ENCODE measurements at places on chromosomes 1 and 21. TPM values are rescaled to one million over a fixed set of nuclear protein-coding genes. Genes with fewer than 3 reads are reported as not detected.

The LCE2B gene
- total RNA-seq, result not detected

DNA sequence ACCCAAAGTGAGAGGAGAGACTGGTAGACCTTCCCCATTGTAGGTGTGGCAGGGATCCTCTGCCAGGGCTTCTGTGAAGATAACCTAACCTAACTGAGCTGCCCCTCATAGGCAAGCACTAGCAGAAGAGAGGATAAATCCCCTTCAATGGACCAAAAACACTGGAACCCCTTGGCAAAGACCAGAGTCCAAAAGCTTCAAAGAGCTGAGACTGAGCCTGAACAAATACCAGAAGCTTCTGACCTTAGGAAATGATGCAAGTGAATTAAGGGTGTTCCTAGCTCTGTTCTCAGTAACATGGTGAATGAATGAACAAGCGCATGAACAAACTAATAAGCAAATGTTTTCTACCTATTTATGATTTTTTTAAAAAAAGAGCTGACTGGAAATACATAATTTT is 123.2 kb downstream of the RRAGC start:
- no peaks in the 10 kb centered on the region for H3K4me1 ChIP-seq
- H3K36me3 ChIP-seq, result no peaks in the 10 kb centered on the region

The OR10Z1 gene
- not detected for total RNA-seq

DNA sequence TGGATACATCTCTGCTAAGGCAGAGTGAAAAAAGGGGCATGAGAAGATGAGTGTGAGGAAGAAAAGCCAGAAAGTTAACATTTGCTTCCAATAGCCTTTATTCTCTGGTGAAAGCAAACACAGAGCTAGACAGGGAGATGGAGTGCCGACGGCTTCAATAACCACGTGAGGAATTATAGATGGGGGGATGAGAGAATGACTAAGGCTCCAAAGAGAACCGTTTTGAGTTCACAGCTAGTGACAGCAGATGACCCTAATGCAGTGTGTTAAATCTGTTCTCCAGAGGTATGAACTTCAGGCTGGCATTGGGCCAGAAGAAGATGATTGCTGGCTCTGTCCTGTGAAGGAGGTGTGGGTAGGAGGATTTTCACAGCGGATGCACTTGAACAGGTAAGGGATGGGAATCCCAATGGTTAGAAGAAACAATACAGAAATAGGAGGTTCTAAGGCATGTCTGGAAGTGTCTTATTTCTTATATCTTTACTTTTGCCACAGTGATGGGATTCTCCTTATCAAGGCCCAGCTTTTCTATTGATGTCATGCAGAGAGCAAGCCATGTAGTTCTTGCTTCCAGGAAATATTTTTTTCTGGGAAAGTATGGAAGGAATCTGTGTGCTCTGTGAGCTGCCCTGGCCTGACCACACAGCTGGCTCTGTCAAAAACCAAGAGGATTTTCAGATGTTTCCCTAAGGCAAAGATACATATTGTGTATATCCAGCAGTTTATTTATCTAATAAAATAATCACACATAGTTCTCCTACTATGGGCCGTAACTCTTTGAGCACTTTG is 573.8 kb downstream of the LTN1 start:
- no peaks in the 10 kb centered on the region for H3K4me1 ChIP-seq
- H3K36me3 ChIP-seq, result no peaks in the 10 kb centered on the region
- no peak for DNase-seq
- H3K27ac ChIP-seq, result no peak overlapping the region

DNA sequence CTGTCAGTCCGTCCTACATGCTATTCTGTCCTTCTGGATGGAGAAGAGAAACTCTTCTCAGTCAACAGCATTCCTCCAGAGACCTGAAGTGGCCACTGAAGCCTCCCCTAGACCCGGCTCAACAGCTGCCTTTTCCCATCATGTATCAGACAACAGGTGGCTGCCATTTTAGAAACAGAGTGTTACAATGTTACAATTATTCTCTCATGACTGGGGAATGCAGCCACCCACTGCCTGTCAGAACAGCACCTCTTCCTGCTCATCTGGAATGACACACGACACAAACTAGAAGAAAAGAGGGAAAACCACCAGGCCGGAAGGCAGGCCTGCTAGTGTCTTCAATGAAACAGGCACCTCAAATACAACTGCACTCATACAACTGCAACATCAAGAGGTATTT is 105.3 kb downstream of the PGBD5 start:
- no peaks in the 10 kb centered on the region for H3K36me3 ChIP-seq
- H3K4me1 ChIP-seq, result no peaks in the 10 kb centered on the region
- H3K4me3 ChIP-seq, result no peak overlapping the region
- H3K27ac ChIP-seq, result no peak overlapping the region

The ZBTB48 gene
- 106 TPM for total RNA-seq

DNA sequence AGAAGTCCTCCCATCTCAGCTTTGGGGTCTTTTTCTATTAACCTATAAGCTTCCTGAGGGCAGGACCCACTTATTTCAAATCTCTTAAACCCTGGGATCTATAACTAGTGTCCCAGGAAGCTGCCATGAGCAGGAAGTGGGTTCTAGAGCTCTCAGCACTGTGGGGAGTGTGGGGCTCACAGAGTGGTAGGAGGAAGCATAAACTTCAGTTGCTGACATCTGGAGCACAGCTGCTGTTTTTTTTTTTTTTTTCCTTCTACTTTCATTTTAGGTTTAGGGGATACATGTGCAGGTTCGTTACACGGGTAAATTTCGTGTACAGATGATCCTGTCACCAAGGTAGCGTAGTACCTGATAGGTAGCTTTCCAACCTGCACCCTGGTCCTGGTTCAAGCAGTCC is 59.3 kb downstream of the AK4 start:
- H3K27me3 ChIP-seq, result no peaks in the 10 kb centered on the region
- no peaks in the 10 kb centered on the region for H3K36me3 ChIP-seq
- no peak overlapping the region for H3K4me3 ChIP-seq
- peaks cover 3% of the 10 kb centered on the region for H3K4me1 ChIP-seq

The NEGR1 gene
- 42.8 TPM for total RNA-seq

GRCh38 chr21:45324489-45325205 is 37.0 kb upstream of the POFUT2 start:
- H3K4me3 ChIP-seq, result no peak overlapping the region
- no peaks in the 10 kb centered on the region for H3K27me3 ChIP-seq
- peaks cover 31% of the 10 kb centered on the region for H3K4me1 ChIP-seq
- H3K36me3 ChIP-seq, result no peaks in the 10 kb centered on the region

- H3K36me3 ChIP-seq, result no peaks in the 10 kb centered on the region
- no peaks in the 10 kb centered on the region for H3K27me3 ChIP-seq
- no peak overlapping the region for H3K4me3 ChIP-seq
- no peaks in the 10 kb centered on the region for H3K4me1 ChIP-seq
- DNase-seq, result no peak
- H3K27ac ChIP-seq, result no peak overlapping the region
Observed at GRCh38 chr1:57302812-57303596, 120.9 kb downstream of the DAB1 start.
